ENCODE measurements at places on chromosomes 6 and 20.

GRCh38 chr6:127879685-127880084, 21.2 kb downstream of the THEMIS start:
- DNase-seq, result peak; percentile 28

- DNase-seq, result no peak
Observed at GRCh38 chr20:48592107-48592940, 235.5 kb downstream of the PREX1 start.

DNA sequence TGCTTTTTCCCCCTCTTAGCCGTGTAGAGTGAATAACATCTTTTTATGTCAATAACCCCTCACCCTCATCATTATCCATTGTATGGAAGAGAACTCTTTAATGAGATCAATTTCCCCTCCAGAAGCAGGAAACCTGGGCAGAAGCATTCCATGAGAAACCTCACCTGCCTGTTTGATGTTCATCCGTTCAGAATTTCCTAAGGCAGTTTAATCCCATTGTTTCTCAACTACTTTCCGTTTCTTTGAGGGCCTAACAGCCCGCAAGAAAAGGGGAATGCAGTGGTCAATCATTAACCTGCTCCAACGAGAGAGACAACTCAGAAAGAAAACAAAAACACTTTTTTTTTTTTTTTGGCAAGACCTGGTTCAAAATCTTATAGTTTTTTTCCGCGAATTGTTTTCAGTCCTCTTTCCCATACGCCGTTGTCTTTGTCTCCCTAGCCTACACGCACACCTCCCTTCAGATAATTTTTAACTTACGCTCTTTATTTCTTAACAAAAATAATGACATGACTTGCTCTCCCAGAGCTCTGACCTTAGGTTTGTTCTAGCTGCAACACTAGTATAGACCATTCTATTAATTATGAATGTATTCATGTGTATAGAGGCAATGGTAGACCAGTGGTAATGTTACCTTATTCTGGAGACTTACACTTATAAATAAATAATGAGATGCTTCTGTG, 25.6 kb upstream of the ID4 start:
- no peak for DNase-seq

DNA sequence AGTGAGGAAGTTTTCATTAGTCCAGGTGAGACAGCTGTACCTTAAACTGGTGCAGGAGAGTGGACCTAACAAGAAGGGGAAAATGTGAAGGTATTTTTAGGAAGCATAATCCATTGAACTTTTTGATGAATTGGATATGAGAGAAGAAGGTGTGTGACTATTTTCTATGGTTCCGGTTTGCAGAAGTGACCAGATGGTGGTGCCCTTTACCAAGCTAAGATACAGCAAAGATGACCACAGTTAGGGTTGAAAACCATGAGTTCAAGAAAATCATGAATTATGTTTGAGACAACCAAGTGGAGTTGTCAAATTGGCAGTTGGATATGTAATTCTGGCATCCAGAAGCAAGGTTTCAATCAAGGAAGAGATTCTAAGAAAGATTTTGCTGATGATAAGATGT, 61.9 kb upstream of the NRSN1 start:
- DNase-seq, result peak; percentile 42

GRCh38 chr6:99427988-99428387, 2.9 kb upstream of the PNISR start:
- DNase-seq, result no peak

- no peak for DNase-seq
Observed at GRCh38 chr20:2342243-2342642, 38.5 kb upstream of the TGM6 start.

DNA sequence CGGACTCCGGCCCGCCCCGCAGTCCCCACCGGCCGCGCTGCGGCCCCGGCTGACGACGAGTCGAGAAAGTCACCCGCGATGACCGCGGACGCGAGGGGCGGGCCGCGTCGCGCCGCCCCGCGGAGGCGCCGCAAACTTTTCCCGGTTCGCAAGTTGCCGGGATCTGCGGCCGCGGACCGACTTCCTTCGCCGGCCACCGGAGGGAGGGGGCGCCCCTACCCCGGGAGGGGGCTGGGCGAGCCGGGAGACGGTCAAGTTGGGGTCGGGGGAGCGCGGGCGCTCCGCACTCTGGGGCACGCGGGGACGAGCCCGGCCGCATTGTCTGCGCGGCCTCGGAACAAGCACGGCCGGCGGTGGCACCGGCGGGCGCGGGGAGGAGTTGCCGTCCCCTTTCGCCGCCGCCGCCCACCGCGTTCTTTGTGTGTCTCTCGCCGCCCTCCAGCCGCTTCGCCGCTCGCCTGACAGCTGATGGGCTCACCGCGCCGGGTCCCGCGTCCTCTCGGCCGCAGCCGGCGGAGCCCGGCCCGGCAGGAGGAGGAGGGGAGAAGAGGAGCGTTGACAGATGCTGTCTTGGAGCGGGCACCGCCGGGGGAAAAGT, 131.6 kb downstream of the OGFRL1 start:
- no peak for DNase-seq

- peak; percentile 12 for DNase-seq
Observed at GRCh38 chr6:1738558-1739081, 128.9 kb downstream of the FOXC1 start.

GRCh38 chr6:138970159-138970558, 17.9 kb downstream of the REPS1 start:
- no peak for DNase-seq

GRCh38 chr6:11368760-11369159, 136.3 kb upstream of the NEDD9 start:
- DNase-seq, result no peak
